ENCODE measurements at places on chromosomes 12 and 14. TPM values are rescaled to one million over a fixed set of nuclear protein-coding genes. Genes with fewer than 3 reads are reported as not detected.
A peak's percentile ranks its signal among the peaks of the same experiment; 100 is the strongest.

The TMPRSS12 gene
- total RNA-seq = not detected

The GYS2 gene
- total RNA-seq = not detected

The GMFB gene
- 98.8 TPM for total RNA-seq

DNA sequence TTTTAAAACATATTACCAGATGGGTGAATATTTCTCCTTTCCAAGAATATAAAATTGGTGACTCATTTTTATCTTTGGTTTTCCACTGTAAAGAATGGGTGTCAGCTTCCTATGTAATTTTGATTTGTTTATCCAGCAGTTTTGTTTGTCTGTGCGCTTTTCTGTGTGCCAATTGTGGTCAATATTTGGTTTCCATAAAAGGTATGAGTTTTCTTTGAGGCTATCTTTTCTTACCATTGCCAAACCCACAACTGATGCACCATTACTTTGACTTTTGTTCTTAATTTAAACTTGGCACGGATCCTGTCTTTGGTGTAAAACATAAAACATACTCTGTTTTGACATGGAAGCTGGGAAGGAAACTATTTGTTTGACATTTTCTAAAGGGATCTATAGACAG lies 78.8 kb upstream of the NAV3 start:
- DNase-seq = no peak
- no peaks in the 10 kb centered on the region for H3K36me3 ChIP-seq
- H3K27me3 ChIP-seq = peaks cover 9% of the 10 kb centered on the region
- peak overlapping the region; percentile 40 for H3K4me3 ChIP-seq

The CD163L1 gene
- under 0.01 TPM for total RNA-seq

- H3K27ac ChIP-seq = no peak overlapping the region
- H3K27me3 ChIP-seq = no peaks in the 10 kb centered on the region
- no peaks in the 10 kb centered on the region for H3K36me3 ChIP-seq
- no peaks in the 10 kb centered on the region for H3K4me1 ChIP-seq
- no peak for DNase-seq
These were observed 153.6 kb upstream of the ARID2 start for GRCh38 chr12:45575823-45576475.

The FAM181A gene
- total RNA-seq = not detected

The TEP1 gene
- total RNA-seq = 33.3 TPM

DNA sequence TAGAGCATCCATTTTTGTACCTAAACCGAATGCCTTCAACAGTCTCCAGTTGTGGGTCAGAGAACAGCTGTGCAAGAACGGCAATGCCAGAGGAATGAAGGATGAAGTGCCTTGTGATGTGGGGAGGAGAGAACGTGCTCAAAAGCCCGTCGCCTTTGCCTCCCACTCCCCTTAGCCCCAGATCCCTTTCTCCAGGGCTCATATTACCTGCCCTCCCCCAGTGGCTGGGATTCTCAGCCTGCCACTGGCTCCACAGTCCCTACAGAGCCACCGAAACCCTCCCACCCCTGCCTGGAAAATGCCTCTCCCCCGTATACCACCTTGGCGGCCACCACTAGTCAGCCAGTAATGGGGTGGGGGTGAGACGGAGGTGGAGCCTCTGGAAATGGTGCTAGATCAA lies 158.5 kb downstream of the ZFP36L1 start:
- H3K36me3 ChIP-seq = no peaks in the 10 kb centered on the region
- peaks cover 16% of the 10 kb centered on the region for H3K4me1 ChIP-seq
- DNase-seq = peak; percentile 32
- H3K27me3 ChIP-seq = no peaks in the 10 kb centered on the region

DNA sequence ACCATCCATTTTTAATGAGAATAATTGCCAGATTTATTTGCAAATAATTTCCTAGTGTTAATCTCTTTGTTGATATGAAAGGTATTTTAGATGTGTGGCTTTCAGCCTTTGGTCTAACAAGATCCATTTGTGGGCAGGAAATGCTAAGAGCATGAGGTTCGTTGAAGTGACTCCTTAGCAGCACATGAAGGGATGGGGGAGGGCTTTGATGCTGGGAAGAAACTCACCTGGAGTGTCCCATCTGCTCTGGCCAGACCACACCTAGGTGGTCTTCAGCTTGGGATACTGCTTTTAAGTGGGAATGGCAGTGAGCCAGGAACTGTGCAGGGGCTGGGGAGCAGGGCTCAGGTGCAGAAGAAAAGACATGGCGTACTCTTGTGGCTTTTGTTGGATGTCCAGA lies 13.6 kb downstream of the SFSWAP start:
- H3K4me3 ChIP-seq = no peak overlapping the region
- no peaks in the 10 kb centered on the region for H3K27me3 ChIP-seq
- peaks cover 64% of the 10 kb centered on the region for H3K36me3 ChIP-seq
- H3K27ac ChIP-seq = no peak overlapping the region
- peak; percentile 53 for DNase-seq
- H3K4me1 ChIP-seq = peaks cover 10% of the 10 kb centered on the region
